Left hindlimb (tissue), 1 donor: ENCODE measurements at places on chromosomes 12 and 14.

DNA sequence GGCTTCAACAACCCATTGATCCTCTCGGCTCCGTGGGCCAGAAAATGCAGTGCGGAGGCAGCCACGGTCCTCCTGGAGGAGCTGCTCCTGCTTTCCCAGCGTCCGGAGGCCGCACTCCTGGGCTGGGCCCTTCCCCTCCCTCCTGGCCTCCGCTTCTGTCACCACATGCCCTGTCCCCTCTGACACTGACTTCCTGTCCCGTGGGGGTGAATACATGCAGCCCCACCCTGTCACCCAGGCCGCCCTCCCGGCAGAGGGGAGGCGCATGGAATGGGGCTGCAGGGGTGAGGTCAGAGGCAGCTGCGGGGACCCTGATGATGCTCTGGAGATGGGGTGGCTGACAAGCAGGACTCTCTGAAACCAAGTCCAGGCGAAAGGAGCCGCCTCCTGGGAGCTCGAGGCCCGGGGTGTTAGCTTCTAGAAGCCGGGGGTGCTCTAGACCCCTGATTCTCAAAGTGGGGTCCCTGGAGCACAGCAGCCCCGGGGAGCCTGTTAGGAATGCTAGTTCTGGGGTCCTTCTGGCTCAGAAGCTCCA lies 32.2 kb downstream of the NOC4L start:
- DNase-seq, result no peak

DNA sequence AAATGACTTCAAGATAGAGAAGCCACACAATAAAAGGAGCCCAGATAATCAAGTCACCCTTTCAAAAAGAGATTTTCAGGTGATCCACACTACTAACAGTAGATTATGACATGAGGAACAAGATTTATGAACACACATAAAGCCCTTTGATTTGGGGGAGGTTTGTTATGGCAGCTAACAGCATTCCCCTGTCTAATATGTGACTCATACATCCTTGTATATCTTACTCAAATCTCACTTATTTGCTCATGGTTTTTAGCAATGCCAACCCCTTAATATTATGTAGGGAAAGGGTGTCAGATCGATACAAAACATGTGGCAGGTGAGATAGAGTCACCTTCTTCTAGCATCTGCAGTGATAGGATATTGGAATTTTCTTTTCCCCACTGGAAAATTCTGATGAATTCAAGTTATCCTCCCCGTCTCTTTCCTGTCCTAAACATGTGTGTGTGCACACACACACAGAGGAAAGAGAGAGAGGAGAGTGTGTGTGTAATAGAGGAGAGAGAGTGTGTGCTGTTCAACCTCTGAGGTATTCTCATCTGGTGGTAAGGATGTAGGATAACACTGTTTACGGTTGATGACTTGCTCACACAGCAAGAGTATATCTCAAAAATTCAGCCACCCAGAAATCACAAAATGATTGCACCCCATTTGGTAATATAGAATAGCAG lies 319.9 kb downstream of the KCNC2 start:
- no peak for DNase-seq

DNA sequence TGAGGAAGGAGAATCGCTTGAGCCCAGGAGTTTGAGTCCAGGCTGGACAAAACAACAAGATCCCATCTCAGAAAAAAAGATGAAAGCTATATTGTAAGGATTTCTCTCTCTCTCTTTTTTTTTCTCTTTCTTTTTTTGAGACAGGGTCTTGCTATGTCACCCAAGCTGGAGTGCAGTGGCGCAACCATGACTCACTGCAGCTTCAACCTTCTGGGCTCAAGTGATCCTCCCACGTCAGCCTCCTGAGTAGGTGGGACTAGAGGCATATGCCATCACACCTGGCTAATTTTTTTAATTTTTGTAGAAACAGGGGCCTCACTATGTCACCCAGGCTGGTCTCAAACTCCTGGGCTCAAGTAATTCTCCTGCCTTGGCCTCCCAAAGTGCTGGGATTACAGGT lies 5.8 kb upstream of the MRPL42 start:
- no peak for DNase-seq

DNA sequence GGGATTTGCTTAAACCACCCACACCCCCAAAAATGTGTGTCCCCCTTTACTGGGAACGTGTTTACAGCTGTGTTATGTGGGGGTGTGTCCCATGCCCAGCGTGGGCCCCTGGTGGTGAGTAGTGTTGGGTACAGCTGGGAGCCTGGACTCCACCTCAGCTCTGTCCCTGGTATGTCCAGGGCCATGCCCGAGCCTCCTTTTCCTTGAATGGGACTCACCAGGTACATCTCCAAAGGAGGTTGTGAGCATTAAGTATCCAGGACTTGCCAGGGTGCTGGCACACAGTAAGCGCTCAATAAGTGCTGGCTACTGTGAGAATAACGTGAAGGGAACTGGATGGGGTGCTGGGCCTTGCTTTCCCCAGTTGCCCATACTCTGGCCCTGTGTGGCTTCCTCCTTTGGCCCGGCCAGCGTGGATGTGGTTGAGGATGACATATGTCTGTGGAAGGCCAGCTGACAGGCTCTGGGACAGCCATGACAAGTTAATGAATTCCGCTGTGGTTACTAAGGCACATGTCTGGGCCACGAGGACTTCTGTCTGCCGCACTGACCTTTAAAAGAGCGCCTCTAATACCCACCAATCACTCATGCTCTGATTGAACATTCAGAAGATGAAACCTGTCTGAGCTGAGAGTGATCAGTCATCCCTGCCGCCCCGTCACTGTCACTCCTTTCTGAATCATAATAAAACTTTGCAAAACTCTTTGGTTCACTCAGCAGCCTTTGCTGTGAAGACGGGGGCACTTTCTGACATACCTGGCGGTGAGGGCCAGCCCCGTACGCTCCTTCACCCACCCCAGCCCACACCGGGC lies 74.7 kb downstream of the DIO3 start:
- no peak for DNase-seq

DNA sequence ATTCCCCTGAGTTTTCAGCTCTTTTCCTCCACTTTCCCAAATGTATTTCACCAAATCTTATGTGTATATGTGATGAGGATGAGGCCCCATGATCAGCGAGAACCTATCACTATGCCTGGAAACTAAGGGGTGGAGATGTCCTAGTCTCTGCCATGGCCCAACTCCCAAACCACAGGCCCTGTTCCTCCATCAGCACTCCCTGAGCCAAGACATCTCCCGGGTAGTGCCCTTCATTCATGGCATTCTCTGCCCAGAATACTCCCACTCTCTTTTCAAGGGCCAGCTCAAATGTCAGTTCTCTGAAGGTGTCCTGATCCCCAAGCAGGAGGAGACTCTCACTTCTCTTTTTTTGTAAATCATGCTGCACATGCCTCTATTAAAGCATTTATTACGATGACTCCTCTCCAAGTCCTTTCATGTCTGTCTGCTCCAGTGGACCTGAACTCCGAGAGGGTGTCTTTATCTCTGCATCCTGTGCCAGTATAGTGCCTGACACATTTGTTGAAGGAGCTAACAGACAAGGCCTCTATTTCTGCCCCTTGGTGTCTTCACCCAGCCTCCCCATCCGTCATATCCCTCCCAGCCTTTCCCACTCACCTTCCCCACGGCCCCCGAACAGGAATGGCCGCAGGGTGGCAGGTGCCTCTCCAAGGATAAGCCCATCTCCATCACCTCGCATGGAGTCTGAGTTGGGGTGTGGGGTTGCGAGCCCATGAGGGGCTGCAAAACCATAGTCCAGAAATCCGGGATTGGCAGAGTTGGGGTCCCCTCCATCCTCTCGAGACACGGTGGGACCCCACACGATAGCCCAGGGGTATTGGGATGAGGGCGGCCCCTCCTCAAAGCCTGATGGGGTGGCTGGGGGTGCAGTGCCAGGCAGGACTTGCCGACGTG lies 3.7 kb downstream of the PIANP start:
- DNase-seq, result no peak

GRCh38 chr14:98189062-98189461 lies 1082.9 kb downstream of the BCL11B start:
- no peak for DNase-seq

GRCh38 chr12:570921-571794 lies 92.1 kb downstream of the NINJ2 start:
- peak; percentile 75 for DNase-seq

GRCh38 chr12:159156-159782 lies 54.7 kb downstream of the SLC6A12 start:
- no peak for DNase-seq

GRCh38 chr14:101925152-101925551 lies 39.2 kb upstream of the DYNC1H1 start:
- DNase-seq, result no peak

- no peak for DNase-seq
These were observed 8.1 kb downstream of the VAMP1 start for GRCh38 chr12:6462234-6462995.
